ENCODE measurements at places on chromosomes 6 and 20. TPM values are rescaled to one million over a fixed set of nuclear protein-coding genes. Genes with fewer than 3 reads are reported as not detected.

DNA sequence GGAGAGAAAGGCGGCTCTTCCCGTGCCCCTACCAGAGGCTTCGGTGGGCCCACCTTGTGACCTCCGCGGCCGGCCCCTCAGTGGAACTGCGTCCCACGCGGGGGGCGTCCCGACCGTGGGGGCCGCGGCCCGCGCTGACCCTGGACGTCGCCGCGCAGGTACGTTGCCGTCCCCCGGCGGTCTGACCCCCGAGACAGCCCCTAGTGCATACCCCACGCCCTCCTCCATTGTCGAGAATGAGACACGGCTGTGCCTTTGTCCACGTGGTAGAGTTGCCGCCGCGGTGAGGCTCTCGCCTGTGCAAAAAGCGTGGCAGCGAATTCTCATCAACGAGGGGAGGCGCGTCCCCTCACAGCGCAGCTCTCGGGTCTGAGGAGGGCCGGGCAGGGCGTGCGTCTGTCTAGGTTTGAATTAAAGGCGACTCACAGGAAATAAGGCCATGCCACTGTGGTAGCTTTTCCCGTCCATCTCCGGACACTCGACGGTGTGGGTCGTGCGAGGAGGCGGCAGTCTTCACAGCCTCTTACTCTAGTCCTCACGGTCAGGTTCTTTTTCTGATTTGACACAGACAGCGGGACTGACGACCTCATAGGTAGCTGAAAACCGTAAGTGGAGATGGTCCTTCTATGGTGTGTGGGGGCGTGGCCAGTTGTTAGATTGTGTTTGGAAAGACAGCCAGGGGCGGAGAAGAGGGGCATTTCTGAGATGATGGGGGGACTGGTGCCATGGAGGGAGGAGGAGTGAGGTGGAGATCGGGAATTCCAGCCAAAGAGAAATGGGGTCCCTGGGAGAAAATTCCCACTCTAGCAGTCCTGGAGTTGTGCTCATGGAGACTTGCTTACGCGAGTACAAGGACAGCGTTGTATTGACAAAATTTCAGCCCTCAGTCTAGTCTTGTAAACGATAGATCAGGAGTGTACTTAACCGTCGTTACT, 580 bp downstream of the NXT1 start:
- peak overlapping the region; percentile 91 for H3K27ac ChIP-seq
- peaks cover 25% of the 10 kb centered on the region for H3K4me1 ChIP-seq
- no peaks in the 10 kb centered on the region for H3K36me3 ChIP-seq

- peak overlapping the region; percentile 77 for H3K27ac ChIP-seq
- no peak overlapping the region for H3K4me3 ChIP-seq
- H3K36me3 ChIP-seq, result peaks cover 40% of the 10 kb centered on the region
- no peaks in the 10 kb centered on the region for H3K4me1 ChIP-seq
- DNase-seq, result no peak
Measured at GRCh38 chr20:47521059-47521808, 19.5 kb downstream of the NCOA3 start.

GRCh38 chr6:170522565-170523183, 30.4 kb downstream of the PSMB1 start:
- no peaks in the 10 kb centered on the region for H3K27me3 ChIP-seq
- peaks cover 5% of the 10 kb centered on the region for H3K36me3 ChIP-seq
- H3K4me1 ChIP-seq, result peaks cover 7% of the 10 kb centered on the region
- DNase-seq, result no peak
- H3K4me3 ChIP-seq, result no peak overlapping the region

The SLC17A3 gene
- 0.58 TPM for total RNA-seq

DNA sequence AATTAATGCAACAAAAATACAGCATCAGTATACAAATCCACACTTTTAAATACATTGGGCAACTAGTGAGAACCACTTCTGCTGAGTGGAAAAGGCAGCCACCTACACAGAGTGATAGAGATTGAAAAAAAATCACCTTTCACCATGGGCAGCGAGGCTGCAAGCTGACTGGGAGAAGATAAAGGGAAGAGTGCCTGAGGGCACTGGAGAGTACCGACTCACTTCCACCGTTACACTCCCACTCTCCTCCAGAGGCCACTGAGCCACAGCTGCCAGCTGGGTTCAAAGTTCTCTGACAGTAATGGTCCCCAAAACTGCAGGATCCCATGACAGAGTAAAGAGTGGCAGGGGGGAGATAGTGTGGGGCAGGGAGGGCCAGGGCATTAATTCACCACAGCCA, 24.1 kb downstream of the PXT1 start:
- H3K27ac ChIP-seq, result no peak overlapping the region
- H3K4me1 ChIP-seq, result peaks cover 5% of the 10 kb centered on the region
- H3K27me3 ChIP-seq, result no peaks in the 10 kb centered on the region
- no peak for DNase-seq

All from progenitor cell of endocrine pancreas (in vitro differentiated cells).